ENCODE measurements at places on chromosomes 1 and 21.

DNA sequence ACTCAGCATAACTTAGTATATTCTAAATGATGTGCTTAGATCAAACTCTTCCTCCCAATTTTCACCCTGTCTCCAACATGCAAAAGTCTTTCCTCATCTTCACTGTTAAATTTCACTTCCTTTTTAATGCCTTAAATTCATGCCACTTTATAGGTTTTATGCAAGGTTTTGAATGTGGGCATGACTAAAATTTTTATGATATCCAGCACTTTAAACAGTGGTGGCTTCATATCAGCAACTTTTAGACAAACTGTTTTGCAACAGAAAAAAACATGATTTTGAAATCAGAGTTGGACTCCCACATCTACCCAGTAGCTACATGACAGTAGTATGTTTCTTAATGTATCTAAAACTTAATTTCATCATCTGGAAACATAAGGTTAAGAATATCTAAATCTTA is 84.7 kb upstream of the ZP4 start:
- DNase-seq: no peak

DNA sequence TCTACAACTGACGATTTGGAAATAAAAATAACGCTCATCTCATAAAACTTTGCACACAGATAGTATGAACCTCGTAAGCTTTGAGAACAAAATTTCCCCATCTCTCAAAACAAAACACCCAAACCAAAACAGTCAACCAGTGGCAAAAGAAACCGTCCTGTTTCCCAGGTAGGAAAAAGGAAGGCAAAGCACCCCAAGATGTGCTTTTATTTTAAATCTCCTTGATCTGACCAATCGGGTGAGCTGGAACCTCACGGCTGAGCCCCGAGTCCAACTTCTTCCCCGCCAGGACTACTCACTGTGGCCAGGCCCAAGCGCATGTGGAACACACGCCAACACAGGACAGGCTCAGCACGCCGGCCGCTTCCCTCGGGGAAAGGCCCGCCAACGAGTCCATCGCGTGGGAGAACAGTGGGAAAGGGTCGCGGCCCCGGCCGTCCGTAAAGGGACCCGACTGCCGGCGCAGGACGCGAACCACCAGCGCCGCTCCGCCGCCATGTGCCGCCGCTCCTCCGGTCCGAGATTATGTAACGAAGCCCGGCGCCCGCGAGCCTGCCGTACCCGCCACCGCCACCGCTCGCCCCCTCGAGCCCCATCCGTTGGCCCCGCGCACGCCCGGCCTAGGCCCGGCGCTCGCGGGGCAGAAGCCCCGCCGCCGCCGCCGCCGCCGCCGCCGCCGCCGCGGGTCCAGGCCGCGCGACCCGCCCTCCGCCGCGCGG is 759 bp downstream of the AHCTF1 start:
- peak; percentile 50 for DNase-seq

GRCh38 chr1:3680488-3681230 is 28.3 kb downstream of the TP73 start:
- DNase-seq: no peak

- DNase-seq: no peak
Observed at GRCh38 chr1:23657659-23658275, 33.8 kb upstream of the RPL11 start.

GRCh38 chr1:196381544-196381943 is 226.7 kb downstream of the KCNT2 start:
- no peak for DNase-seq

DNA sequence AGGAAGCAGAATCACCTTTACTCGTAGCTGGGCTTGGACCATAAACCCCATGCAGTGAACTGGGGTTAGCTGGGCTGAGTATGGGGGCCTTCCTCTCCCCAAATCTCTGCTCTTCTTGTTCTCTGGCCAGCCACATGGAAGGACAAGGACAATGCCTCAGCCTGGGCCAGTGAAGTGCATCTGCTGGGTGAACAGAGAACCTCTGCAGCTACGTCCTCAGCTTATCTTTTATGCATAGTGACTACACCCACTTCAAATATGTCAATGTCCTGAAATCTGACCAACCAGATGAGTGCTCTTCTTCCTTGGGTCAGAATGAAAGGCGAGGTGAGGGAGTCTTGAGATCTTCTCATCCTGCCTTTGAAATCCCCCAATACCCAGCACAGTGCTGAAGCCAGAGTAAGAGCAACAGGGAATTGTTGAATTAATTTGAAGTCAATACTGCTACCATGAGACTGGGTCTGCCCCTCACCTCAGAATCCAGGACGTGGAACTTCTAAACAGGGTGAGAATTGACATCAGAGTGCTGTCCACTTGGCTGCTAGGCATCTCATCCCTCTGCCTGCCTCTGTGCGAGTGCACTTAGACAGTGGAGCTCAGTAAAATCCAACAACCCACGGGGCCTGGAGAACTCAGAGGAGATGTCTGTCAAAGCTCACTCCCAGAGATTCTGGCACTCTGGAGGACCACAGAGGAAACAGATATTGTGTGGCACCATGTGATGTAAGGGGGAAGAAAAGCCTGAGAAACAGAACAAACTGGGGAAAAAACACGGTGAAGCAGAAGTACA is 99.0 kb downstream of the IER5 start:
- DNase-seq: no peak

DNA sequence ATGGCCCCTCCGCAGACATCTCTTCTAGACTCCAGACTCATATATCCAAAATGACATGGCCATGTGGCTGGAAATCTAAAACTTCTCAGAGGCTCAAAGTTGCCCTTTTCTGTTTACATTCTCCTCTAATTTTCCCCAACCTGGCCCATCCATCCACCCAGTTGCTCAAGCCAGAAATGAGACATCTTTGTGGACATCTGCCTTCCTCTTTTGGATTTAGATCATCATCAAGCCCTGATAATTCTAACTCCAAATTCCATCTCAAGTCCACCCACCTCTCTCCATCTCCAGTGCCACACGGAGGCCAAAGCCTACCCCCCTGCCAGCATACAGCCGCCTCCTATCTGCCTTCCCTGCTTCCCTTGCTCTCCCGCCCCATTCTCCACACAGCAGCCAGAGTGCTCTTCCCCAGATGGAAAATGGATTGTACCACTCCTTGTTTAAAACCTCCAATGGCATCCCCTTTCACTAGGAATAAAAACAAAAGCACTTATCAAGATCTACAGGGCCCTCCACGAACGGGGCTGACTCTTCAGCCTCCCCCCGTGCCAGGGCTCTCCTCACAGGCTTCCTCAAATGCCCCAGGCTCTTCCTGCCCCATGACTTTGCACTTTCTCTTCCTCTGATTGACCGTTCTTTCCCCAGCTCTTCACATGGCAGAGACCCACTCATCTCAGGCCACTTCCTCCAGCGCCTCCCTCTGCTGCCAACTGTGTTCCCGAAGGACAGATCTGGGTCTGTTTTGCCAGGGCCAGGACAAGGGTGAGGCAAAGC is 40.1 kb downstream of the SYT6 start:
- DNase-seq: no peak

GRCh38 chr1:219534991-219535390 is 77.9 kb downstream of the ZC3H11B start:
- DNase-seq: no peak

DNA sequence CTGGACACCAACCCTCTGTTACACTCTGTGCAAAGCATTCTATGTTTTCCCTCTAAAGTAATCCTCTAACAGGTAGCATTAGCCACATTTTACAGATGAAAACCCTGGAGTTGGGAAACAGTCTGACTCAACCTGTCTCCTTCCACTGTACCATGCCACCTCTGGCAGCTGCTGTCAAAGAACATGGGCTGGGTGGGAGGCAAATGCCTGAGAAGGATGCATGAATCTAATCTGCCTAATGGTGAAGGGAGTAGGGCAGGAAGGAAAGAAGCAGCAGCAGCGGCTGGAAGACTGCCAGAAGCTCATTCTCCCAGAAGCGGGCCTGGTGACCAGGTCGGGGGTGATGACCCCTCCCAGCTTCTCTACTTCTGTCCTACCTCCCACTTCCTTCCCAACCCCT is 21.7 kb downstream of the LRRC71 start:
- no peak for DNase-seq

GRCh38 chr1:16215882-16216753 is 3.7 kb upstream of the ARHGEF19 start:
- no peak for DNase-seq

DNA sequence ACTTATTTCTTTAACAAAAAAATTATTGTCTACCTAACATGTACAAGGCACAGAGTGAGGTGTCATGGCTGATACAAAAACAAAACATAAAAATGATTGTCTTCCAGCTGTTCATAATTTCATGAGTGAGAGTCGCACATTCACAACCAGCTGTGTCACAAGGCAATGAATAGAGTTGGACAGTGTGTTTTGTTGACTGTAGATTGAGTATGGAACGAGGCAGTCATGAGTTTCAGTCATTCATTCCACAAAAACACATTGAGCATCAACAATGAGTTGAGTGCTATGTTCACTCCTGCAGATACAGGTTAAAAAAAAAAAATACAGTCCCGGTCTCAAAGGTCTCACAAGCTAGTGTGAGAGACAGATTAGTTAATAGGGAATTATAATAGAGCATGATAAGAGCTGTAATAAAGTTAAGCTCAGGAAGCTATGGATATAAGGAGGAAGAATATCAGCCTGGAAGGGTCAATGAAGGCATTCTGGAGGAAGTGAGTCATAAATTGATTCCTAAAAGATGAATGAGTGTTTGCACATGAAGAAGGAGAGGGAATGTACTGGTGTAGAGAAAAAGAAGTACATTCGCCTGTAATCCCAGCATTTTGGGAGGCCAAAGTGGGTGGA is 47.8 kb upstream of the ARHGAP29 start:
- DNase-seq: no peak

DNA sequence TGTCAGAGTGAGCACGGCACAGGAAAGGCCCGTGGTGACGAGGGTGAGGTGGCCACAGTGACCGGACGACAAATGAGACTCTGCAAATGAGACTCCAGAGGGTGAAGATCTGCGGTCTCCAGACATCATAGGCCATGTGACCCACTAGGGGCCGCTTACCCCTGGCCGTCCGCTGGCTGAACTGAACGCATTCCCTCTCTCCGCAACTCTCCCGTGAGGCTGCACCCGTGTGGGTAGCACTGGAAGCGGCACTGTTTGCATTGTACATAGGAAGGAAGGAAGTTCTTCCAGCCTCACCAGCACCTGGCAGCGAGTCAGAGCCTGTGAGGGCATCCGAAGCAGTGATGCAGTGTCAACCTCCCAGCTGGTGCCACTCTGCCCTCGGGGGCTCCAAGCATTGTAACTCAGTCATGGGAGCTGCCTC is 23.6 kb upstream of the SPSB1 start:
- no peak for DNase-seq

GRCh38 chr21:39850333-39850732 is 16.9 kb upstream of the PCP4 start:
- no peak for DNase-seq

GRCh38 chr1:46190539-46190938 is 7.7 kb downstream of the POMGNT1 start:
- DNase-seq: no peak

Data from activated gamma-delta T cell (primary cell).